ENCODE measurements at places on chromosomes 11 and 22.

DNA sequence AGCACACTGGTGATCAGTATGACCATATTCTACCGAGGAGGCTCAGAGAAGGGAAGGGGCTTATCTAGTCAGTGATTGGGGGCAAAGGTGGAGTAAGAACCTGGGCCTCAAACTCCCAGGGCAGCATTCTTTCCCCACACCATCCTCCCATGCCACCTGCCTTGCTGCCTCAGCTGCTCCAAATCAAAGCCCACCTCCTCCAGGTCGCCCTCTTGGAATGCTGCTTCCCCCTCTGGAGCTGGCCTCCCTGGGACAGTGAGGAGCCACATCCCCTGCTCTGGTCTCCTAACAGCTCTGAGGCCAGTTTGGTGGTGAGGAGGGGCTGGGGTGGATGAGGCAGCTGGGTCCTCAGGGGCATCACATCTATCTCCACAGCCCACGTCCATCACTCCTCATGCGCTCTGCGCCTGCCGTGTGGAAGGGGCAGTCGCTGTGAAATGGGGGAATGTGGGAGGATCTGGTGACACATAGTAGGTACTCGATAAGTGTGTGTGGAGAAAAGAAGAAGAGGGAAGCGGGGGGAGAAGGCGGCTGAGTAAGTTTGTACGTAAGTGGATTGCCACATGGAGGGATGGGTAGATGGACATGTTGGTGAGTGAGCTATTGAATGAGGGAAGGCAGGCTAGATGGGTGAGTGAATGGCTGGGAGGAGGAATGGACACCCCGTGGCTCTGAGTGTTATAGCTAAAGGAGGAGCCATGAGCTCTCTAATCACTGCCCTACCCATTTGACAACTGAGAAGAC lies 16.1 kb upstream of the ARHGEF17 start:
- no peak for DNase-seq

GRCh38 chr22:23180893-23181720 lies 798 bp downstream of the BCR start:
- no peak for DNase-seq

GRCh38 chr11:63783925-63784592 lies 15.5 kb upstream of the ZFTA start:
- no peak for DNase-seq

DNA sequence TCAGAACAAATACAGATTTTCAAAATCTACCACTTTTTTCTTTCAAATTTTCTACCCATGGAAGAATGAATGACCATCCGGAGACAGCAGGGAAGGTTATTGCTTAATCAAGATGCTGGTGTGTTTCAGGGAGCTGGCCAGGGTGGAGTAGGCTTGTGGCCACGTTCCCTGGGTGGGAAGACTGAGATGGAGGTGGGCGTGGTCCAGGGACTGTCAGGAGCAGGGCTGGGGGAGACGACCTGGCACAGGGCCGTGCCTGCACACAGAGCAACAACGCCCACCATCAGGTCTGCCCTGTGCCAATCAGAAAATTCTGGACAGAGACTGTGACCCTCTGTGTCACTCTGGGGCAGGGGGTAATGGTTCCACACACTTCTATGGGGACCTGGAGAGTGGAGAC lies 7.1 kb upstream of the APOBEC3H start:
- no peak for DNase-seq

GRCh38 chr11:63906585-63906984 lies 10.4 kb downstream of the RCOR2 start:
- no peak for DNase-seq

GRCh38 chr22:45125188-45125587 lies 38.5 kb upstream of the NUP50 start:
- no peak for DNase-seq

DNA sequence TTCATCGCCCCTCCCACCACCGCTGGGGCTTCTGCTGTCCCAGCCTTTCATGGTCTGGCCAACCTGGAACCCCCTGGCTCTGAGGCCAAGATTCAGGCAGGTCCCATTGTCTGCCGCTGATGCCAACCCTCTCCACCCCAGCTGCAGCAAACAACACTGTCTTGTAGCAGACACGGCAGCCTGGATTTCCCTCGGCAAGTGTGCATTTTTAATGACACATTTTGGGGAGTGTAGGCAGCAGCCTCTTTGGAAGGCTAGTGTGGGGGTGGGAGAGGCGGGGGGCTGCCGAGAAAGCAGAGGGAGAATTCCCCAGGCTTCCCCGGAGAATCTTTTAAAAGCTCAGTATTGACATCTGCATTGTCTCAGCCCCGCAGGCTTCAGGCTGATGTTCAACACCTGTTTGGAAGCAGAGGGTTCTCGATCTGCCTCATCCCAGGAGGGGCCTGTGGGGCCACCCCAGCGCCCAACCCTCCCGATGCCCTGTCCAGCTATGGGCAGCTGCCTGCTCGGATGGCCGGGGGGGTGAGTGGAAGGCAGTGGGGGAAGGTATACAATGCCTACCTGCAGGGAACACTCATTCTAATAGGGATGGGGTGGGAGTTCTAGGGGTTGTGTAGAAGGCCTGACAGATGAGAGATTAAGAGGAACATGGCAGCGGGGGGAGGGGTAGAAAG lies 41.5 kb downstream of the NECTIN1 start:
- DNase-seq, result no peak

- DNase-seq, result no peak
Measured at GRCh38 chr11:111699579-111700156, 66.5 kb downstream of the PPP2R1B start.

GRCh38 chr11:105609341-105609781 lies 512 bp upstream of the GRIA4 start:
- peak; percentile 1 for DNase-seq

GRCh38 chr11:129937592-129938238 lies 42.3 kb upstream of the NFRKB start:
- no peak for DNase-seq

DNA sequence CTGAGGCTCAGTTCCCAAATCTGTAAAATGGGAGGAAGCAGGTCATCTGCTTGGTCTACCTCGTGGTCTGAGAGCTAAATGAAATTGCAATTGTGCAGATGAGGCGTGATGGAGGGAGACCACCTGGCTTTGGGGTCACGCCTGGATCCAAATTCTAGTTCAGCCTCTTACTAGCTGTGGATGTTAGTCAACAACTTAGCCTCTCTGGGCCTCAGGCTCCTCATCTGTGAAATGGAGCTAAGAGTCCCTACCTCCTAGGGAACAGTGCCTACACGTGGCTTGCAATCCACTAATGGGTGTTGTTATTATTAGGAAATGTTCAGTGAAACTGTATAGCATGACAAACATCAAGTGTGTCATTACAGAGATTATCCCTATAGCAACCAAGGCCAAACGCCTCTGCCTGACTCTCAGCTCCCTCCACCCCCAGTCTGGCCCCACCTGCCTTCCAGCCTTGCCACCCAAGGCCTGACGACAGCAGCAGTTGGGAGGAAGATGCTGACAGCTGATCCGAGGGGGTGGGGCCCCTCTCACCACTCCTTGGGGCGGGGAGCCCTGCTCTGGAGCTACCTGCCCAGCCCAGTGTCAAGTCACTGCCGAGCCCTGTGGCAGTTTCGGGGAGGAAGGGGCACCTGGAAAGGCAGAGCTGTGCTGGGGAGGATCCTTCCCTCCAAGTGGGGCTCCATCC lies 1.7 kb upstream of the RHOD start:
- DNase-seq, result peak; percentile 86

- peak; percentile 64 for DNase-seq
Measured at GRCh38 chr11:62004473-62004872, 37.0 kb upstream of the FTH1 start.

DNA sequence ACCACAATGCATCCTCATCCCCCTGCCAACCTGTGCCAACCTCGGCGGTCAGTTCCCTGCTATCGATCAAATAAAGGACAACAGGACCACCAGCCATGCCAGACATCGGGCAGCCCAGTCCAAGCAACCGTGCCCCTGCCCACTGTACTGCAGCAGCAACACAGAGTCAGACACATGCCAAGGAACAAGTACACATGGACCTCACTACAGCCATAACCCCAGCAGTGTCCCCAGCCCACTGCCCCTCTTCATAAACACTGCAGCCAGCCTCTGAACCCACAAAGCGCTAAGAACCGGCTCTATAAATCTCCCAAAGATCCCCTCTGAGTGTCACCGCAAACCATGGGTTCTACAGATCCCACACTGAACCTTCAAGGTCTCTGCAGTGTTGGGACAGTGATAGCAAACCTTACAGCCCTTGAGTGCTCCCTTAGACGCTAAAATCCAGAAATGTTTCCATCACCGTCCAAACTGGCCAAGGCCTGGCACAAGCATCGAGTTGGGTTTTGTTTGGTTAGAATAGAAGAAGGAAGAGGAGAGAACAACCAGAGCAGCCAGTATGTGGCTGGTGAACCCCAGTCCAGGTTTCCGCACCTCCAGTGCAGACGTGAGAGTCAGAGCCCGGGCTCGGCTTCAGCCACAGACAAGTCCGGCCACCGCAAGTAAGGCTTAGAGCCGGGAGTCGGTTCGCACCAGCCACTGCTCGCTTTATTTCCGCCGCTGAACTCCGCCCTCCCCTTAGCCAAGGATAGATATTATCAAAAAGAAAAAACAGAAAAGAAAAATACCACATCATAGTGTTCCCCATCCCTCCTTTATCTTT lies 7.9 kb downstream of the PAX6 start:
- DNase-seq, result no peak

DNA sequence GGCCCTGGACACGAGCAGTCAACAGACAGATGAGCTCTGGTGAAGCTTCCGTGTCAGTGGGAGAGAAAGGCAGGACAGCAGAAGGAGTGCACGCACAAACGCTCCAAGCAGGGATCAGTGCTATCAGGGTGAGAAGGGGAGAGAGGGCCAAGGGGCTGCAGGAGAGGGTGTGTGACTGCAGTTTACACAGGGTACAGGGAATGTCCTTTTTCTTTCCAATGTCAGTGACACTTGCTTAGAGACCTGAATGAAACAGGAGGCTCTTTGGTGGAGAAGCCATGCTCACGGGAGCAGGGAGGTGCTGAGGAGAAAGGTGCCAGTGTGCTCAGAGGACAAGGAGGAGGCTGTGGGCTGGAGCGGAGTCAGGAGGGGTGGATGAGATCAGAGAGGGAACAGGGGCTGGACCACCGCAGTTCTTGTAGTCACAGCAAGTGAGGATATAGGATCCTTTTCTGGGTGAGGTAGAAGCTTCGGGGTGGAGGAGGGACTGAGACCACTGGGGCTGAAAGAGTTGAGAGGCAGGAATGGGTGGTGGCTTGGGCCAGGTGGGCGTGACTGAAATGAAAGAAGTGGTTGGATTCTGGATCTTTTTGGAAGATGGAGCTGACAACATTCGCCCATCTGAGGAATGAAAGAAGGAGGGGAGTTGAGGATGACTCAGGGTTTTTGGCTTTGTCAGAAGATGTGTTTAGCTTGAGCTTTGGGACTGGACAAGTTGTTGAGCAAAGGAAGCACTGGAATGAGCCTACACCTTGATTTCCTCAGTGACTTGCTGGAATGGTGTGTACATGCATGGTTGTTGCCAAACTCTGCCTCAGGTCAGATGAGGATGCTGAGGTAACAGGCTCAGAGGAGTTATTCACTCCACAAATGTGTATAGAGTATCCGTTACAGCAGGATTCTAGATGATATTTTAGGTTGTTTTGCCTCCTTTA lies 87.9 kb downstream of the ADAMTS15 start:
- DNase-seq, result no peak

- DNase-seq, result no peak
Measured at GRCh38 chr11:117931971-117932370, 2.8 kb upstream of the TMPRSS13 start.

DNA sequence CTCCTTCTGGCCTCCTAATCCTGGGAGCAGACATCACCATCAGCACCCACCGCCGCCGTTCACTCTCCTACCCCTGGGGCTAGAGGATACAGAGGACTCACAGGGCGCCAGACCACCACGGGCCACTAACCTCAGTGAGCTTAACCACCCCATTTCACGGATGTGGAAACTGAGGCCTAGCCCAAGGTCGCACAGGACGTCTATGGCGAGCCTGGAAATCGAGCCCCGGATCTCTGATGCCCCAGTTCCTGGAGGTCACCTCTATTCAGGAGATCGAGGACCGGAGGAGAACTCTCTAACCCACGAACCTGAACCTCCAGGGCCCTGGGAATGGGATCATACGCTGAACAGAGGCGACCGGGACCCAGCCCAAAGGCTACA lies 349 bp downstream of the TIMM10 start:
- DNase-seq, result no peak

DNA sequence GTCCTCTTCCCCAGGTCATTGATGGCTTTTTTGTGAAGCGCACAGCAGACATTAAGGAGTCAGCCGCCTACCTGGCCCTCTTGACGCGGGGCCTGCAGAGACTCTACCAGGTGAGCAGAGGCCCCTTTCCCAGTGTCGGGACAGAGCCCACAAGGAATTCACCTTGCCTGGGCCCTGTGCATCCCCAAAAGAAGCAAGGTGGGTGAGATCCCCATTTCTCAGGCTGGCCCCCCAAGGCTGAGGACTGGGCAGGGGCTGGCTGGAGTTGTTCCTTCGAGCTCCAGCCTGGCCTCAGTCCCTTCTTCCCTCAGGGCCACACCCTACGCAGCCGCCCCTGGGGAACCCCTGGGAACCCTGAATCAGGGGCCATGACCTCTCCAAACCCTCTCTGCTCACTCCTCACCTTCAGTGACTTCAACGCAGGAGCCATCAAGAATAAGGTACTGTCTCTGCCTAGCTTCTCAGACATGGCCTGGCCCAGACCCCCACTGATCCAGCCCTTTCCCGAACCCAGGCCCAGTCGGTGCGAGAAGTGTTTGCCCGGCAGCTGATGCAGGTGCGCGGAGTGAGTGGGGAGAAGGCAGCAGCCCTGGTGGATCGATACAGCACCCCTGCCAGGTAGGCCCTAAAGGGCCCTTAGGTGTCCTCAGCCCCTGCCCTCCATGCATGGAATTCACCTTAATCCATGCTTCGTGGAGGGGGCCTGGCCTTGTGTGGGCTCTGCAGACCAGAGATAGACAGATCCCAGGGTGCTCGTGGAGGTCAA lies 4.7 kb downstream of the MUS81 start:
- DNase-seq, result no peak

DNA sequence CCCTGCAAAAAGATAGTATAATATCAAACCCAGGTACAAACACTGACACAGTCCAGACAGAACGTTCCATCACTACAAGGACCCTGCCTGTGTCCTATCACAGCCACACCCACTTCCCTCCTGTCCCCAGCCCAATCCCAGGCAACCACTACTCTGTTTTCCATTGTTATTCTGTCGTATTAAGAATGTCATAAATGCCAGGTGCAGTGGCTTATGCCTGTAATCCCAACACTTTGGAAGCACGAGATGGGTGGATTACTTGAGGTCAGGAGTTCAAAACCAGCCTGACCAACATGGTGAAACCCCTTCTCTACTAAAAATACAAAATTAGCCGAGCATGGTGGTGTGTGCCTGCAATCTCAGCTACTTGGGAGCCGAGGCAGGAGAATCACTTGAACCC lies 89.0 kb downstream of the TRMU start:
- DNase-seq, result no peak

- DNase-seq, result no peak
Measured at GRCh38 chr11:44848963-44849350, 101.7 kb downstream of the TP53I11 start.
